ENCODE measurements at places on chromosomes 6 and 20.

DNA sequence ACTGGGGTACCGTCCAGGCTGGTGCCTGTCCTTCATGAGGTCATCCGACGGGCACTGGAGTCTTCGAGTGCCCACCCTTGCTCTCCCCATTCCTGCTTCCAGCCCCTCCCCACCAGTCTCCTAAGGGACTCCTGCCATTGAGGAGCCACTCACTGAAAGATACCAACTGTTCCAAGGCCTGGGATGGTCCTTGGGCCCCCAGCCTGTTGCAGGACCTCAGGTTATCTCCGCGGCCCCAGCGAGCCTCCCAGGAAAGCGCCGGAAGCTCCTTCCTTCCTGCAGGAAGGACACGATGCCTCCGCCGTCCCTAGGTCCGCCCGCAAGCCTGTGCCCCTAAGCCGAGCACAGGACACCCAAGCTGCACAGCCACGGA, 1.2 kb downstream of the NKAIN4 start:
- DNase-seq, result no peak

GRCh38 chr6:47715782-47716181, 17.4 kb downstream of the ADGRF4 start:
- DNase-seq, result no peak

- no peak for DNase-seq
These were observed 23.7 kb upstream of the SLC23A2 start for GRCh38 chr20:5024982-5025381.

- no peak for DNase-seq
These were observed 68.5 kb upstream of the NFATC2 start for GRCh38 chr20:51610761-51611624.

DNA sequence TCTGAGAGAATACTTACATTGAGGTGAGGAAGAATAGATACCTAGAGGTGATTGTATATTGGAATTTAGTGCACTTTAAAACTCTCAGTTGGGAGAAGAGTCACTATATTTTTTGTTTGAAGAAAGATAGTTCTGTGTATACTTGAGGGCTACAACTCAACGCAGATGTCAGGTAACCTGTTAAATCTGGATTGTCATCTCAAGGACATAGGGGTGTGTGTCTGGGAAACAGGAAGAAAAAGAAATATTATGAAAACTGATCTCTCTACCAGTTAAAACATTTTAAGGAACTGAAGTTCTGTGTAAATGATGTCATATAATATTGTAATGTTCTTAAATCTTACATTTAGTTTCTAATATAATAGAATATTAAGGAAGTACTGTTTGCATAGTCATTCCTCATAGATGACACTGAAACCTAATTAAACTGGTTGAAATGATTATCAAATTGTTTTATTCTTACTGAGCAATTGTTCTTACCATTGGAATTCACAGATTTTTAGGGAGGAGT, 86.2 kb downstream of the SMAP1 start:
- no peak for DNase-seq

DNA sequence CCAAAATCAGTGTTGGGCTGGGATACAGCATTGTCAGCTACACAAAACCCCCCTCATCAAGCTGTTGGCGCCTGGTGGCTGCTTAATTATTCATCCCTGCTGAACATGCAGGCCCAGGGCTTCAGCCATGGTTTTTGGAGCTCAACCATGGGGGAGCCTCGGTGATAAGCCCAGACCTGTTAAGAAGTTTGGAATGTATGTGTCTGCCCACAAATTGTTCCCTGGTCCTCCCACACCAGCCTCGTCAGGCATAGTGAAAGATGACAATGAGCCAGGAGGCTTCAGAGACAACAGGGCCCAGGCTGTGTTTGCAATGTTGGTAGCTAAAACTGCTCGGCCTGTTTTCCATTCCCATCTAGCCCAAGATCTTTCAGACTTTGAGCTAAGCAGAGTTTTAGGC, 34.8 kb upstream of the SIRPA start:
- DNase-seq, result no peak

GRCh38 chr6:144285798-144286502, 815 bp downstream of the UTRN start:
- peak; percentile 52 for DNase-seq

- DNase-seq, result no peak
These were observed 77.6 kb upstream of the STXBP5 start for GRCh38 chr6:147126618-147127022.
